ENCODE measurements at places on chromosomes 11 and 22.

DNA sequence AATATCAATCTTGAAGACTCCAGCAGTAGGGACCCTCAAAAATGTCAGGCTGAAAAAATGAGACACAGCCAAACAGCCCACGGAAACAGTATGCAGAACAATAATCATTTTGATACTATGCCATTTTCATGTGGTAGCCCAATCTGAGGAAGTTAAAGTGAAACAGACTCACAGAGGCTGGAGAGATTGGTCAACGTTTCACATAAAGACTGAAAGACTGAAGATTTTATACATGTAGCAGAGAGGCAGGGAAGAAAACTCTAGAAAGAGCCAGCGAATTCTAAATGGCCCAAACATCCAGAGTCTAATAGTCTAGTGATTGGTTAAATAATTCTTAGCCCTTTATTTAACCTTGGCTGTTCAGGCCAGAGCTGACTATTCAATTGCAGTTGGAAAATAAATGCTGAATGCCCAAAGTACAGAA, 49.4 kb downstream of the MAML2 start:
- peak; percentile 44 for DNase-seq

GRCh38 chr11:70225681-70226177, 22.6 kb downstream of the FADD start:
- DNase-seq: no peak

DNA sequence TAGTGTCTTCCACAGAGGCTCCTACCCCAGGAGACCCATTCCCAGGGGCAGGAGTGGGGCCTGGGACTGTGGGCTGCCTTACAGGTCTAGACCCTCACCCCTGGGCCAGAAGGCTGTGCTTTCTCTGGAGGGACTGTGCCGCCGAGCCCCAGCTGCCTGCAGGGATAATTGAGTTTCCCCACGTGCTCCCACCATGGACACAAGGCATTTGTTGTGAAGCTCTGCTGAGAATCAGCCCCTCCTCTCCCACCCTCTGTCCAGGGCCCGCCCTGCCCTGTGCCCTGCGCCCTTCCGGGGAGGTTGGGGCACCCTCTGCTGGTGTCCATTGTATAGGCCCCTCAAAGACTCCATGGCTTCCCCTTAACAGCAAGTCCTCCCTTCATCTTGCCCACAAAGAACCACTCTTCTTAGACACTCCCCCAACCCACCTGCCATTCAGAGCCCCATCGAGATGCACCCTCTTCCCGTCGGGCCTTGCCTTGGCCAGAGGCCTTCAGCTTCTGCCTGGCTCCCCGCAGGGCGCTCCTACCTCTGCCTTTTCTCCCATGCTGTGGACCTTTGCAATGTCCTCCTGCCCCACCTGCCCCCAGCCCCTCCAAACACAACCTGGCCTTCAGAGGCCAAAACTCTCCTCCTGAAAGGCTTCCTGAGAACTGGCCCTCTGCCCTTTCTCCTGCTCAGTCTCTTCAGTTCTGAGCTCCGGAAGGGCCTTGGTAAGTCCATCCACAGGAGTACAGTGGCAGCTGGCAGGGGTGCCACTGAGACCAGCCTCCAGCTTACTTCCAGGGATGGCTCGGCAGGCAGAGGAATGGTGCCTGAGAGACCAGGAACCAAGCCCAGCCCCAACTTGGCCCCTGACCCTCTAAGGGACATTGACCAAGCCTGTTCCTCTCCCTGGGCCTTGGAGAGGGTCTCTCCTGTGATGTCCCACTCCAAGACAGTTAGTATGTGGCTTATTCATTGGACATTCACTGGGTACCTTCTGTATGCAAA, 22.4 kb downstream of the DUSP8 start:
- no peak for DNase-seq

DNA sequence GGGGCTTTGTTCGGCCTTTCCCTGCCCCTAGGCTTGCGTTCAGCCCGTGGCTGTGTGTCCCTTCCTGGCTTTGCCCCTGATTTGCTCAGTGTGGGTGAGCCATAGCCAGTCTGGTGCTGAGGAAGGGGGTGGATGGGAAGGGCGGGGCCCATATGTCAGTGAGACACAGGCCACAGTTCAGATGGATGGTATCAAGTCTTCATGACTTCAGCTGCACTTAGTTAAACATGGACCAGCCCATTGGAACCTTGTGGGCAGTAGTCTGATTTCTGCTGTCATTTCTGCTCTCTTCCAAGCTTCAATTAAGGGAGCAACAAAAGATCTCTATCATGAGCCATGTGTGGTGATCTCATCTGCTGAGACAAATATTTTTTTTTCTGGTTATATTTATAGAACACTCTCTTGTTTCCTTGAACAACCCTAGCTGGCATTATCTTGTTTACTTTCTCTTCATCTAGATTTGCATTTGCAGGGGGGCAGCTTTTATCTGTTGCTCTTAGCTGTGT, 21.6 kb upstream of the PEX26 start:
- DNase-seq: peak; percentile 84

- no peak for DNase-seq
Observed at GRCh38 chr11:61553373-61554171, 27.3 kb downstream of the SYT7 start.

DNA sequence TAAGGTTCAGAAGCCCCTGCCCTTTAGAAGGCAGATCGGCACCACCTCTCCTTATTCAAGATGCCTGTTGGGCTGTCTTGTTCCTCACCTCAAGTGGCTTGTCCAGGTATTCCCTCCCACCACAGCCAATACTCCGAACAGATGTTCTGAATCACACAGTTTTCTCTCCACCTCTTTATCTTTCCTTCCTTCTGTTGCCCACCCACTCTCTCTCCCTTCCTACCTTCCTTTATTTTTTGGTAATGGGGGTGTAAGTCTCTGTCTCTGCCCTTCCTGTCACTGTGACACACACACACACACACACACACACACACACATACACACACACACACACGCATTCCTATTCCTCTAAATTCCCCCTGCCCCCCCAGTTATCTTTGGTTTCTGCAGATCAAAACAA, 8.4 kb downstream of the BEST1 start:
- no peak for DNase-seq

GRCh38 chr22:48167238-48167637, 1404.8 kb downstream of the TBC1D22A start:
- no peak for DNase-seq

GRCh38 chr11:75781831-75782230, 13.3 kb downstream of the DGAT2 start:
- no peak for DNase-seq

GRCh38 chr11:111460856-111461255, 51.3 kb downstream of the BTG4 start:
- DNase-seq: peak; percentile 25

- DNase-seq: no peak
Observed at GRCh38 chr11:8531312-8531711, 62.7 kb downstream of the STK33 start.

DNA sequence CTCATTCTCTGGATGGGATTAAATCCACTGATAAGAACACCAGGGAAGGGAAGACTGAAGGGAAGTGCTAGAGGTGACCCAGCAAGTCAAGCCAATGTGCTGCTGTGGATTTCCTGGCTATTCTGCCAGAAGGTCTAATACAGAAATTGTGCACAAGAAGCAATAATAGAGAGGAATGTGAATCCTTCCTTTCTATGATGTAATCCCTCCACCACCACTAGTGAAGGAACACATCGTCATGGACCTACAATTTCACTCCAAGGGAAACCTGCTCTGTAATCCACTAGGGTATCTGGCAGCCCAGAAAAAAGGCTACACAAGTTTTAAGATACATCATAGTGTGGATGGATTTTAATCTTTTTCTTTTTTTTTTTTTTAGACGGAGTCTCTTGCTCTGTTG, 17.4 kb downstream of the LARGE2 start:
- DNase-seq: peak; percentile 54

DNA sequence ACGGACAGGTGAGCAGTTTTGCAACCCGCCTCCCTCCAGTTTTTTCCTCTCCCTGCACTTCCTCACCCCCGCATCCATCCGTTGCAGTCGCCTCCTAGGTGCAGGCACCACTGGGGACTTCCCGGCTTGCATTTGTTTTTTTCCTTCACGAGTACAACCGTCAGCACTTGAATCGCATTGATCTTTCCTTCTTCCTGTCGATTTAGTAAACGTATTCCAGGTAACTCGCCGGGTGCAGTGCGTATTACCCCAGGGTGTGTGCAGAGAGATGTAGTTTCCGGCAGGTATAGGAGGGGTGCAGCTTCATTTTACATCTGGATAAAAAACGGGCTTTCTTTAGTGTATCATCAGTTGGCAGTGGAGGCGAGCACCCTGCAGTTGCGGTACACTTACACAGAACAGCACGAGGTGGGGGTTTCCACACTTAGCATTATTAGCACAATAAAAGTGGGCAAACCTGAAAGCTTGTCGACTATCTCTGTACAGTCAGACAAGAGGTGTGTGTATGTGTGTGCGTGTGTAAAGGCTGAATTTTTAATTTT, at the start of gene SORL1-AS1:
Gene SORL1-AS1, minus strand, starts transcription at position 359 of the 542 bp plus-strand sequence.
- no peak for DNase-seq

DNA sequence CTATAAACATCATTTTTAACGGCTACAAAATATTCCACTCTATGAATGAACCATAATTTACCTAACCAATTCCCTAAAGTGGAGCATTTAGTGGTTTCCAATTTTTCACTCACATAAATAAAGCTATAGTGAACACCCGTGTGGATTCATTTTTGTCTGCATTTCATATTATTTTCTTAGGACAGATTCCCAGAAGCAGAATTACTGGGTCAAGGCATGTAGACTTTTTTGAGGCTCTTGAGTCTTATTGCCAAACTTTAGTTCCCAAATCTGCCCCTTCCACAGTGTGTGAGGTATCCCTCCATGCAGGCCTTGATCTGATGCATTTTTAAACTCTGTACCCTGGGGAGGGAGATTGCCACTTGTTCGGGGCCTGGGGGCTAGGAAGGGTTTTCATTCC, 198.2 kb downstream of the TENM4 start:
- no peak for DNase-seq

GRCh38 chr11:63813035-63813562, at the start of gene SPINDOC:
TSS of gene SPINDOC (plus strand) at chr11:63813456. CDS start at chr11:63813687, 231 bp downstream.
- DNase-seq: peak; percentile 58

DNA sequence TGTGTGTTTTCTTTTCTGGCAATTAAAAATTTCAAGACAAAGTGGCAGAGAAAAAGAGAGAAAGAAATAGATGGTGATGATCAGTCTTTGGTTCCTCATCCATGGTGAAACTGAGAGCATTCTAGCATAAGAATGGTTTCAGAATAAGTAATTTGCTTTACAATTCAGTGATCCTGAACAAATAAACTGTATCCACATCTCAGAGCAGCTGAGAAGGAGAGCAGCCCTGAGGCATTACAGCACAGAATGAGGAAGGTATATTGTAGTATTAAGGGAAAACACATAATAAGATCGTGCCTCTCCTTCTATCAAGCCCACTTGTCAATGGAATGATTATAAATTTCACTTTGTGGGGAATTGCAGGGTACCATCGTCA, 17.4 kb downstream of the LUZP2 start:
- no peak for DNase-seq

DNA sequence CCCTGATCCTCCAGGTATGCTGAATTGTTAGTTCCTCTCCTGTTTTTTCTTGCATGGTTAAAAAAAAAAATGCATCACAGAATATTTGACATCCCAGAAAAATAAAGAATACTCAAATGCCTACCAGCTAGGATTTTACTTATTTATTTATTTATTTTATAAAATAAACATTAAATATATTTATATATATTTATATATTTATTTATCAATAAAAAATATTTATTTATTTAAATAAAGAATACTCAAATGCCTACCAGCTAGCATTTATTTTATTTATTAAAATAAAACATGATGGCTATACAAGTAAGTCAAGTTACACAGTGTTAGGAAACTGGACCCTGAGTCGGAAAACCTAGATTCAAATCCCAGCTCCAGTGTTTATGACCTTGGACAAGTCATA, 164.1 kb downstream of the NAV2 start:
- DNase-seq: no peak

DNA sequence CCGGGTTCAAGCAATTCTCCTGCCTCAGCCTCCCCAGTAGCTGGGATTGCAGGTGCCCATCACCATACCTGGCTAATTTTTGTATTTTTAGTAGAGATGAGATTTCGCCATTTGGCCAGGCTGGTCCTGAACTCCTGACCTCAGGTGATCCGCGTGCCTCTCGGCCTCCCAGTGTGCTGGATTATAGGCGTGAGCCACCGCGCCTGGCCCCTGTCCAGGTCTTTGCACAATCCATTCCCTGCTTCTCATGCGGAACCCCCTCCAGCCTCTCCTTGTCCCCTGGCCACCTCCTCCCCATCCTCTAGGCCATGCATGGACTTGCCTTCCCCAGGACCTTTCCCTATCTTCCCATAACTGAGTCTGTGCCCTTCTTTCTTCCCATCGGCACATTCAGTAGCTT, 8.7 kb downstream of the DPP3 start:
- DNase-seq: no peak

DNA sequence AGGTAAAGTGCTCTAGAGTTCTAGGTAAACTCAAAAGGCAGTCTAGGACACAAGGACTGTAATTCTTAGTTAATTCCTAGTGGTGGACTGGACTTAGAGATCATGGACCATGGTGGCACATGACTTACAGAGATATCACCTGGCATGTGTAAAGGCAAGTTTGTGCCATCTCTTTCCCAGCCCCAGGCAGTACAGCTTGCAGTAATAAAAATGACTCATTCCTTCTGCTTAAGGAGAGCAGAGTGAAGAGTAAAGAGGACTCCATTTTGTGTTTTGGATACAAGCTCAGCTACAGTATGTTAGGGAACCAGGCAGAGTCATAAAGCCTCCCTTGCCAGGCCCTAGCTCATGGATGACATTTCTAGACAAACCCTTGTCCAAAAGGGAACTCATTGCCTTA, 629.9 kb downstream of the JRKL start:
- no peak for DNase-seq

- no peak for DNase-seq
Observed at GRCh38 chr22:31295360-31295759, 3.1 kb upstream of the PIK3IP1 start.
